ENCODE measurements at places on chromosomes 16 and 17. TPM values are rescaled to one million over a fixed set of nuclear protein-coding genes. Genes with fewer than 3 reads are reported as not detected.

The SEC14L1 gene
- 32.5 TPM for total RNA-seq

The ODAD4 gene
- 0.72 TPM for total RNA-seq

The PNMT gene
- total RNA-seq, result not detected

The LDHD gene
- 0.72 TPM for total RNA-seq

The ENKD1 gene
- 18.3 TPM for total RNA-seq

The RGS11 gene
- not detected for total RNA-seq

The AGRP gene
- total RNA-seq, result not detected

The KRT31 gene
- not detected for total RNA-seq

Data from tracheal epithelial cell (primary cell).